ENCODE measurements at places on chromosomes 11 and 22. TPM values are rescaled to one million over a fixed set of nuclear protein-coding genes. Genes with fewer than 3 reads are reported as not detected.
A peak's percentile ranks its signal among the peaks of the same experiment; 100 is the strongest.

OLFML1 gene
- 10.7 TPM for total RNA-seq

- no peak overlapping the region for H3K4me3 ChIP-seq
- H3K4me1 ChIP-seq = peaks cover 21% of the 10 kb centered on the region
- H3K36me3 ChIP-seq = no peaks in the 10 kb centered on the region
Observed at GRCh38 chr11:128424271-128424711, 163.1 kb downstream of the ETS1 start.

DNA sequence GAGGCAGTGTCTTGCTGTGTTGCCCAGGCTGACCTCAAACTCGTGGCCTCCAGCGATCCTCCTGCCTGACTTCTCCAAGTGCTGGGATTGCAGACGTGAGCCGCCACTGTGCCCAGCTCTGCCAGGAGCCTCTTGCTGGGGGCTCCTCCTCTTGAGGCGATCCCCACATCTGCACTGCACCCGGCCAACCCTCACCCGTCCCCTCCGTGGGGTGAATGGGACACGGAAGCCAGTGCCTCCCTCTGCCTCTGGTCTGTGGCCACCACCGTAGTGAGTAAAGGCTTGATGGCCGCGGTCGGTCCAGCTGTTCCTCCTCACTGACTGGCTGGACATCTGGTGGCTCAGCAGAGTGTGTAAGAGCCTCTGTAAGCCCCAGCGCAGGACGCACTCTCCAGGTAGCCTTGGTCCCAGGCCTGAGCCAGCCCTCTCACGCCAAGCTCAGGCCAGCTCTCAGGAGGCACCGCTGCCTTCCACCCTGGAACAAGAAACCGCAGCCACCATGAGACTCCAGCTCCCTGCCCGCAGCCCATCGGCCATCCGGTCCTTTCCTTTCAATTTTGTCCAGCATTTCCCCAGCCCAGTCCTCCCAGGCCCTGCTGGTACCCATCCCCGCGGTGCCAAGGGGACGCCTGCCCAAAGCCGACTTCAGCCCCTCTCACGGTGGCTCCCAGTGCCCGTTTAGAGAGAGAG lies 100.3 kb downstream of the BRD1 start:
- no peaks in the 10 kb centered on the region for H3K36me3 ChIP-seq
- H3K4me1 ChIP-seq = no peaks in the 10 kb centered on the region
- H3K27ac ChIP-seq = no peak overlapping the region
- DNase-seq = no peak

- no peak for DNase-seq
- no peak overlapping the region for H3K27ac ChIP-seq
- H3K4me1 ChIP-seq = no peaks in the 10 kb centered on the region
- no peaks in the 10 kb centered on the region for H3K27me3 ChIP-seq
- no peaks in the 10 kb centered on the region for H3K36me3 ChIP-seq
Observed at GRCh38 chr11:44550123-44550522, 15.3 kb upstream of the CD82 start.

- no peak overlapping the region for H3K4me3 ChIP-seq
- no peak for DNase-seq
- H3K27ac ChIP-seq = no peak overlapping the region
- no peaks in the 10 kb centered on the region for H3K27me3 ChIP-seq
Observed at GRCh38 chr11:120043328-120043945, 94.5 kb downstream of the TRIM29 start.

- no peak for DNase-seq
- no peaks in the 10 kb centered on the region for H3K4me1 ChIP-seq
- H3K4me3 ChIP-seq = no peak overlapping the region
- no peaks in the 10 kb centered on the region for H3K27me3 ChIP-seq
- H3K36me3 ChIP-seq = no peaks in the 10 kb centered on the region
Observed at GRCh38 chr22:43567691-43568324, 156.0 kb downstream of the MPPED1 start.

DNA sequence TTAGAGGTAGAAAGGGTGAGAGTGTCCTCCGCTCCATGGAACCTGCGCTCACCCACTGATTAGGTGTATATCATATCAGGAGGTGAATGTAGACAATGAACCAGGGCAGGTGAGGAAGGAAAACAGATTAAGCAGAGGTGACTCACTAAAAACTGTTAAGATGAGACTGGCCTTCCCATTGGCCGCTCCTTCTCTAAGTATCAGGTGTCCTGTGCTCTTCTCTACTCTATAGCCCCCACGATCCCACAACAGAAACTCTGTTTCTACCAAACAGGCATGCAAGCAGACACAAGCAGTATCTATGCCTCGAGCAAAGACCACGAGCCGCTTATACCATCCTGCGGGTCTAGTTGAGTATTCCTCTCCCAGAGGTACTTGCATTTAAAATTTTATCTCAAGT lies 103.1 kb downstream of the SNX19 start:
- DNase-seq = no peak
- no peaks in the 10 kb centered on the region for H3K36me3 ChIP-seq
- no peak overlapping the region for H3K27ac ChIP-seq
- no peaks in the 10 kb centered on the region for H3K4me1 ChIP-seq

DNA sequence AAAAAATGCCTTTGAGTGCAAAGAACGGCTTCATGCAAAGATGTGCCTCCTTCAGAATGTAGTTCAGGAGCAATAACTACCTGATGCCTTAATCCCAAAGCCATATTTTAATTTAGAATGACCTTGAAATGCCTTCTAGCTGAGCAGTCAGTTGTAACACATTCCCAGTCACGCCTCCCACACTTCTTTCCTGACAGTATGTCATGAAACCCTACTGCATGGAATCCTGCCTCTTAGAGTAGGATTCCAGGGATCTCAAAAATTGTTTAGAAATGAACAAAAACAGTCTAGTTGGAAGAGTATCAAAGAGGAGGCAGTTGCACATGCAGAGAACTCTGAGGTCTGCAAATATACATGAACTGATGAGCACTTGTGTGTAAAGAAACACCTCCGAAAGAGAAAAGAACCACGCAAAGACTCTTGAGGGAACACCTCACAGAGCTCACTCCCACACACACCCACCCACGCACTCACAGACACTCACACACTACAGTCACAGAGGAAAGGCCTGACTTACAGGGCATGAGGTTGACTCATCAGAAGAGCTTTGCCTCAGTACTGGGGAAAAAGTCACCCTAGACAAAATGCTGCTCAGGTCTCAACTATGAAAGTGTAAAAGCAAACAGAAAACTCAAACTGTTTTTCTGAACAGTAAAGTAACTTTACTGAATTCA lies 77.4 kb downstream of the GGTLC2 start:
- no peak for DNase-seq
- H3K27me3 ChIP-seq = no peaks in the 10 kb centered on the region
- peak overlapping the region; percentile 27 for H3K27ac ChIP-seq
- H3K36me3 ChIP-seq = no peaks in the 10 kb centered on the region

Measured in ascending aorta (tissue), 2 donors.